ELR (cell line): ENCODE measurements at places on chromosomes 6 and 20.

- no peak for DNase-seq
These were observed 109.7 kb upstream of the GMDS start for GRCh38 chr6:2355150-2355549.

DNA sequence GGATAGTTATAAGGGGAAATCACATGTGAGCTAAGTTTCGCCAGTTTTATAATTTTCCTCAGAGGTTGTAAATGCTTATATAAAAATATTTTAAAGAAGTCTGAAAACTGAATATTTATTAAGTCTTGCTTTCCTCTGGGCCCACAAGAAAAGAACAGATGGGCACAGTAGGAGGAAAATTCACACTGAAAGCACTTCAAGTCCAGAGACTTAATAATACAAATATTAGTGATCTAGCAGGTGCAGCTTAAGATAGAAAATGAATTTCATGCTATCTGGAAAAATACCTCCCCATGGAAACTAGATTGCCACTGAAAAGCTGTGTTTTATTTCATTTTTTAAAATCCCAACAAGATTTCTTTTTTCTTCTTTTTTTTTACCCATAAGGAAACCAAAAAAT, 47.2 kb downstream of the ORC3 start:
- no peak for DNase-seq

- no peak for DNase-seq
These were observed 33.5 kb downstream of the SMAP1 start for GRCh38 chr6:70700922-70701876.

- DNase-seq = peak; percentile 34
These were observed 32.1 kb upstream of the COL21A1 start for GRCh38 chr6:56279331-56280080.

DNA sequence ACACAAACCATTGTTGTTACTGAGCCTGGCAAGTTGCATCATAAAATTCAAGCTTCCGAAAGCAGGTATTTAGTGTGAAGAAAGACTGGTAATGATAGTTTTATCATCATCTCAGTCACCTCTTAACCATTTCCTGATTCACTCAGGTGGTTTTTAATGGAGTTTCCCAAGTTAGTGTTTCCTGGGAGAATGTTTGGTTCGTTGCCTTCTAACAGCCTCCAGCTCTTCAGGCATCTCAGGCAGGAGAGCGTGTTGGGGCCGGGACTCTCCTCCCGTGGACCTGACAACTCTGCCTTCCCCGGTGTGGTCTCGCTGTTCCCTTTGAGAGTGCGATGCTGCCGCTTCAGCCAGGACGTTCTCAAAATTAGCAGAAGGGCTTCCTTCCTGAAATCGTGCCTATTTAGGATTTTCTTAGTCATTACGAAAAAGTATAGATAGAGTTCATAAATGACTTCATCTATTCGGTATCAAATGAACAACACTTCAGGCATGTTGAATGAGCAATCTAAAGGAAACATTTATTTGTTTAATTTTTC, 105.0 kb upstream of the QKI start:
- DNase-seq = peak; percentile 62

GRCh38 chr6:167550941-167551627, 226.2 kb downstream of the TTLL2 start:
- no peak for DNase-seq

DNA sequence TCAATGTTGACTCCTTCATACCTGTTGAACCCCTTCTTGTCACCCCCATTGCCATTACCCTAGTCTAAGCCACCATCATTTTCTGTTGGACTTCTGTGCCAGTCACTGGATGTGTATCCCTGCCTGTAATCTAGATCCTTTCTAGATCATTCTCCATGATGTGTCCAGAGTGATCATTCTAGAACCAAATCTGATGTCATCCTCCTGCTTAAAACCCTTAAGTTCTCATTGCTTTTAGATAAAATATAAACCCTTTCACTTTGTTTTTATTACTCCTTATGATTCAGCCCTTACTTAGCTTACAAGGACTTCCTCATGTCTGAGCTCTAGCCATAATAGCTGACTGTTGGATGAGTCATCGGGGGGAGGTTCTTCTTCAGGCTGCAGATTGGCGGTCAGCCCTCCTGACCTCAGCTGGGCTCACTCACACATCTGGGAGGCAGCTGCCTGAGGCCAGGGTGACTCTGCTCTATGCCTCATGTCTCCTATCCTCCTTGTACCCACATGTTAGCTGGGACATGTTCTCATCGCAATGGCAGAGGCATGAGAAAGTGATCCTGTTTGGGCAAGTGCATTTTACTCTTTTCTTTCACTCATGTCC, 287.6 kb downstream of the ESR1 start:
- peak; percentile 100 for DNase-seq

DNA sequence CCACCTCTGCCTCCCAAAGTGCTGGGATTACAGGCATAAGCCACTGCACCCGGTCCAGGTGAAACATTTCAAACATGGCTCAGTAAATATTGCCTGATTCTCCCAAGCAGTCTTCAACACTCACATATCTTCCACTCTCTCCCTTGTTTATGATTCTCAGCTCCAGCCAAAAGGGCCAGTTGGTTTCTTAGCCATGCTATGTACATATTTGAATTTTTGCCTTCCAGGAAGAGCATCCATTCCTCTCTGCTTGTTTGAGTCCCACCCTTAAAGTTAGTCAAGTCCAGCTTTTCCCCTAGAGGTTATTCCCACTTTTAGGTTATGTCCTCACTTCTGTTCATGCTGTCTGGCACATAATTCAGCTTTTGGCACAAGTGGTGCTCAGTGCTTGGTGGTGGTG, 5.9 kb downstream of the KIFC1 start:
- DNase-seq = no peak

GRCh38 chr20:48962976-48963771, 41.7 kb downstream of the ARFGEF2 start:
- DNase-seq = no peak

- no peak for DNase-seq
These were observed 4.0 kb upstream of the TFAP2D start for GRCh38 chr6:50709366-50709734.

- no peak for DNase-seq
These were observed 251.5 kb downstream of the TSHZ2 start for GRCh38 chr20:53223626-53224172.

DNA sequence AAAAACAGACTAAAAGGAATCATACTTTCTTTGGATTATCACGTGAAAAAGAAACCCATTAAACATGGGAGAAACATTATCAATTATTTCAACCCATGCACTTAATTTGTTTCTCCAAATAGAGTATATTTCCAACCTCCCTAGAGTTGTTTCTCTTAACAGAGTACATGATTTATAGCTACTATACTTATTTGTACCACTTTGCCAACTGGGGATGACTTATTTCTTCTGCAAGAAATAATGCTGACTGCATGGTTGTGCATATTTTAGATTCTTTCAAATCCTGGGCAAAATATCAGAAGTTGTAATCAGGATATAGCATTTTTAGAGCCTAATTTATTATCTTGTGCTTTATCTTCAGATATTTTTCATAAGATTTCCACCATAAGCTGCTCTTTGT, 629.1 kb upstream of the EYS start:
- DNase-seq = no peak

- DNase-seq = no peak
These were observed 15.5 kb upstream of the MYMX start for GRCh38 chr6:44201200-44201599.

DNA sequence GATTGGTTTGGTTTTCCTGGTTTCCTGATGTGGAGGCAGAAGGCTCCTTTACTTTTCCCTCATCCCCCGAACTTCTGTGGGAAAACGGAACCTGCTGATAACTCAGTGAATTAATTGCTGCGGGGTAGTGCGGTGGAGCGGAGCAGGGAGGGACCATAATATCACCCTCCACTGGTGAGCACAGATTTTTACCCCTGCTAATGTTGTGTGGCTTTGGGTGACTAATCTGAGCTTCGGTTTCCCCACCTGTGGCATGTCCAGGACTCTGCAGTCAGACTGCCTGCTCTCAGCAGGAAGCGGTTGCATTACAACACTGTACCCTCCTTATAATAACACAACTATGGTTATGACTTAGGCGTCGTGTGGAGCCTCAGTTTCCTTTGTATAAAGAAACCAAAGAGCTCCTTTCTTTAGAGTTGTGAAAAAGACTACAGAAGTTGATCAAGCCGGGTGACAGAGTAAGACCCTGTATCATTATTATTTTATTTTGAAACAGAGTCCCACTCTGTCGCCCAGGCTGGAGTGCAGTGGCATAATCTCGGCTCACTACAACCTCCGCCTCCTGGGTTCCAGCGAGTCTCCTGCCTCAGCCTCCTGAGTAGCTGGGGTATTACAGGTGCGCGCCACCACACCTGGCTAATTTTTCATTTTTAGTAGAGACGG, 2.2 kb upstream of the ID1 start:
- peak; percentile 98 for DNase-seq

DNA sequence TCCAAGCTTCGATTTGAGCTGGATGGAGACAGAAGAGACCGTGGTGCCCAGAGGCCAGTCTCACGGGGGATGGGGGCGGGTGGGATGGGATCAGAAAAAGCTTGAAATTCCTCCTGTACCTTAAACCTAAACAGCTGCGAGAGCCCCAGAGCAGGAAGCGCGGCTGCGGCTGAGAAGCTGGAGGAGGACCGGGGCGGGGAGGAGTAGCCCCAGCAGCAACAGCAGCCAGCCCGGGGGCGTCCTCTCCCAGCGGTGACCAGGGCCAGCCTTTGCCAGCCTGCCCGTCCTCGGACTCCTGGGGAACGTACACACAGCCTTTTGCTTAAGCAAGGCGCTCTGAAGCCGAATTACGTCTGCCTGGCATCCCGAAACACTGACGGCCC, 17.4 kb upstream of the PRDM13 start:
- peak; percentile 36 for DNase-seq

DNA sequence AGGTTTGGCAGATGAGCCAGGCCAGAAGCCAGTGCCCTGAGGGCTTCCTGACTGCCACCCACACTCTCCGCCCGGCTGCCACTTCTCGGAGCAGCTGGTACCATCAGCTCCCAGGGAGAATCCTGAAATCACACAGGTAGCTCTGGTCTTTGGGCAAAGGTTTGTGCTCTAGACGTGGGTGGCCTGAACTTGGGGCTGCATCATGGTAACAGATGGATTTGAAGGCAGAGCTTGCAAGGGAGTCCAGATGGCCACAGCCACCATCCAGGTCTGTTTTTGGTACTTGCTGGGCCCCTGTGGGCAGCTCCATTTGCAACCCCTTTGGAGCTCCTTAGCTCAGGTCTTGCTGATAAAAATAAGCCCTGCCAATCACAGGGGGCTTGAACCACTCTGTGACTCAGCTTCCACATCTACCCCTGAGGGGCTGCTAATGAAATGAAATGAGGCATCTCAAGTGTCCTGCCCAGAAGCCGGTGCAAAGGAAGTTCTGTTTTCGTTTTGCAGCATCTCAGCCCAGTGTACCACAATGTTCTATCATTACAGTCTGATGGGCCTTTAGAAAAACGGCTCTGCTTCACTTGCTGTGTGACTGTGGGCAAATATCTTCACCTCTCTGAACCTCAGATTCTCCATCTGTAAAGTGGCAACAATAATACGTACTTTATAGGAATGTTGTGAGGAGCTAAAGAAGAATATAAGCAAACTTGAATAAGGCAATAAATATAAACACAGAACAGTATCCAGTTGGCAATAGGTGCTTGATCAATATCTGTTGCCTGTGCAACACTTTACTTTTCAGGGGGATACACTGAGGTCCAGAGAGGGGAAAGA, 25.1 kb upstream of the CDH22 start:
- no peak for DNase-seq

GRCh38 chr6:126107475-126108166, 121.3 kb downstream of the TRMT11 start:
- DNase-seq = no peak
